Activated CD4-positive, alpha-beta T cell treated with anti-CD3 and anti-CD28 coated beads, Interleukin-2, amount 50 U/mL, for 4 hours (primary cell): ENCODE measurements at places on chromosomes 1 and 21.
A peak's percentile ranks its signal among the peaks of the same experiment; 100 is the strongest.

DNA sequence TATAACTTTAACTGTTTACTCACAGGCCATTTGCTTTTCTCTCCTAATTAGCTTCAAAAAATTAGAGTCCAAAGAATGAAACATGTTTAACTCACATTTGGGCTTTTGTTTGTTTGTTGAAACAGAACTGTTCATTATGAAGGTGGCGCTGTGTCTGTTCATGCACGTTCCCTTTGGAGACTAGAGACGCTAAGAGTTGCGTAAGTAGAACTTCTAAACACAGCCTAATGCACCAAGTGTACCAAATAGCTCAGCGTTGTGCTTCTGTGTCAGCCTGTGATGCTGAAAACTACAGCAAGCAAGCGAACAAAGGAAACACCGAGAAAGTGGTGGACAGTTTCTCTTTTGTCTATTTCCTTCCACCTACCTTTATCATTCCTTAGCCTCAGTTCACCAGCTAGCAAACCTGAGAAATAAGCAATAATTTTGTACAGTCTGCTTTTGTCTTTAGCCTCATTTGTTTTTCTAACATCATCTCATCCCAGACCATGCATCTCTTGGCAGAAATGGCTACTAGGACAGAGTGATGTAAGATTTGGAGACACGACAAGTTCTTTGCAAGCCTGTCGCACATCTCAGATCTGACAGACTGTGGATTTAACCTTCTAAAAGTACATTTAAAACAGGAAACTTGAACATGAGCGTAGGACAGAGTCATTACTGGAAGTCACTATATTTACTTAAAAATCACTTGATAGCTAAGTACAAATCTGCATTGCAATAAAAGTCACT lies 375.1 kb downstream of the RYR2 start:
- no peak for DNase-seq

DNA sequence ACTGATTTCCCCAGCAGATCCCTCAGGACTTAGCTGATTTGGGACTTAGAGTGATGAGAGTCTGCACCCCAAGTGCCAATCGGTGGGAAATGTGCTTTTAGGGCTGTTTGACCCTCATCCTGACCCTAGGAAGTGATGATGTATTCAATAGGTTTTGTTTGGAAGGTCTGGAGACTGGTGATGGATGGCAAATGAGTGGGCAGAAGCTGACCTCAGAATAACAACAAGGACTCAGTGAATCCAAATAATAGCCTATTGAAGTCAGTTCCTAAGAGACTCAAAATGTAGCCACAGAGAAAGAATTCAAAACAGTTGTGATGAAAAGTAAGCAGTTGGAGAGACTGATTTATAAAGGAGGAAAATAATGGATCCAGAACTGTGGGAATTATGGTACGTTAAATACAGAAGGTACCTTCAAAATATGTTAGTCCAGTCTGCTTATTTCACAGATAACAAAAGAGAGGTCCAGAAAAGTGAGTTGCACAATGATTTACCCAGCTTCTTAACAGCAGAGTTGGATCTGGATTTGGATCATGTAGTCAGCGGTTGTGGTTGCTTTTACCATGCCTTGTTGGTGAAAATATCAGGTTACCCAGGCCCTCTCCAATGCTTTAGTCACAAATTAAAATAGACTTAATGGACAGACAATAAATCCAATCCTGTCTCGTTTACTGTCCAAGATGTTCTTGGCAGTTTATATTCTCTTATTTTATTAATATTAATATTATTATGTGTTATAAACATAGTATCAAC lies 123.0 kb upstream of the PTBP2 start:
- no peak for DNase-seq

- no peak for DNase-seq
These were observed 6.1 kb downstream of the INTS3 start for GRCh38 chr1:153733970-153734369.

DNA sequence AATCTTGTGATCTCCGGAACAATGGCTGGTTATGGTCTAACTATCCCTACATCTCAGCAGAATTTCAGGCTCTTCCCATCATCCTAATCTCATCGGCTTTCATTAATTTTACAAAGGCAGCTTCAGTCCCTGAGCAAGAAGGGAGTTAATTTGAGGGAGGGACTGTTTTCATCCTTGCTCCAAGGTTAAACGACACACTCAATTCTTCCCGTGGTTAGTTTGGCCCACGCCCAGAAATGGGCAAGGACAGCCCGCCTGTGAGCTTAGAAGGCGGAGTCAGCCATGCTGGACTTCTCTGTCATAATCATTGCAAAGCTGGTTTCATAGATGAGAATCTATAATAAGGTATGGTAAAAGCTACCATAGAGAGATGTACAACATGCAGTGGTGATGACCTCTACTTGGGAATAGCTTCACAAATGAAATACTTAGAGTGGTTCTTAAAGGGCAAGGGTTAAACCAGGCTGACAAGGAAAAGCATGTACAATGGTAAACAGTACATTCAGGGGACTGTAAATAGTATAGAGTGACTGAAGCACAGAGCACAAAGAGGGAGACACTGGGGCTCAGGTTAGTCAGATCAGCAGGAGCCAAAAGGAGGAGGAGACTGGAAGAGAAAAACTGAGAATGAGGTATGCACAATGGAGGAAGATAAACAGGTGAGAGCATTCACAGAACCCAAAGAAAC lies 108.8 kb downstream of the SMYD3 start:
- DNase-seq: no peak

DNA sequence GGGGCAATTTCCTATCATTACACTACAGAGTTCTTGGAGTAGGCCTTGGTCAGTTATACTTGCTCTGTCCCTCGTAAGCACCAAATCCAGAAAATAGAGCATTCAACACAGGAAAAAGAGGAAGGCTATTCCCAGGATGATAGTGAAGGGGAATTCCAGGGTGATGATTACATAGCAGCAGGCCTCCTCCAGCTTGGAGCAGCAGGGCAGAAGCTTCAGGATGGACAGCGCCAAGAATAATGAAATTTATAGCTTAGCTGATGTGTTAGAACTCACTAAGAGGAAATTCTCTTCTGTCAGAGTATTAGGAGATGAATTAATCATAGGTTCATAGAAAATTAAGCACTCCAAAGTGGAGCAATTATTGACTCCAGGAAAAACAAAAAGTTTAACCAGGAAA lies 10.8 kb upstream of the SMAP2 start:
- no peak for DNase-seq

- DNase-seq: no peak
These were observed 18.1 kb upstream of the EPS8L3 start for GRCh38 chr1:109781806-109782205.

DNA sequence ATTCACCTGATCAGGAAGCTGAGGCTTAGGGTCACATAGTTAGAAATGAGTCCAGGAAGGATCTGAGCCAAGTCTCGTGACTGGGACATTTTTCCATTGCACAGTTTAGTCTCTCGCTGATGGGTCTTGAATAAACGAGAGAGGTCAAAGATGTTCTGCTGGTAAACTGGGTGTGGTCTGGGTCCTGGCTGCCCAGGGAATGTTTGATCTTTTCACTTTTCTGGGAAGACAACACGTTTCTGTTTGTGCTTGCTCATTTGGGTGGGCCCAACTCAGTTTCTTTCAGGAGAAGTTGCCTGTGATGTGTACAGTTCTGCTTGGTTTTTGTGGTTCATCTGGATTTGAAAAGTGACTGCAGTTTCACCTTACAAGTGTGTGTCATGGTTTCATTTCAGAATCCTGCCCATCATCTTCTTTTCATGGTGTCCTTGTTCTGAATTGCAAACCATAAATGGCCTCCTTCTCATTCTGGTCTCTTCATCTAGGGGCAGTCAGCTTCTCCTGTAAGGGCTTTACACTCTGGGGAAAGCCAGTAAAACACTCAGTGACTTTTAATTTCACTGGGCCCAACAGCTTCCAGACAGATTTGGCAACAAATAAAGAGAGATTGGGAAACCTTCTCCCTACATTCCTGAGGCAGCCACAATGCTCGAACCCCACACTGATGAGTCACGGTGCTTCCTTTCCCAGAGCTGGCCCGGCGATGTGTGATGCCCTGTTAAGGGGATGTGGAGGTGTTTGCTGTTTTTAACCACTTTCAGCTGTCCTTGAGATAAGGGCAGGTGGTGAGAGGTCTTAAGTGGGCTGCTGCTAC lies 7.2 kb upstream of the TACSTD2 start:
- DNase-seq: no peak

GRCh38 chr1:151371370-151372057 lies 991 bp downstream of the SELENBP1 start:
- no peak for DNase-seq

GRCh38 chr1:47937586-47938254 lies 59.5 kb downstream of the TRABD2B start:
- no peak for DNase-seq

DNA sequence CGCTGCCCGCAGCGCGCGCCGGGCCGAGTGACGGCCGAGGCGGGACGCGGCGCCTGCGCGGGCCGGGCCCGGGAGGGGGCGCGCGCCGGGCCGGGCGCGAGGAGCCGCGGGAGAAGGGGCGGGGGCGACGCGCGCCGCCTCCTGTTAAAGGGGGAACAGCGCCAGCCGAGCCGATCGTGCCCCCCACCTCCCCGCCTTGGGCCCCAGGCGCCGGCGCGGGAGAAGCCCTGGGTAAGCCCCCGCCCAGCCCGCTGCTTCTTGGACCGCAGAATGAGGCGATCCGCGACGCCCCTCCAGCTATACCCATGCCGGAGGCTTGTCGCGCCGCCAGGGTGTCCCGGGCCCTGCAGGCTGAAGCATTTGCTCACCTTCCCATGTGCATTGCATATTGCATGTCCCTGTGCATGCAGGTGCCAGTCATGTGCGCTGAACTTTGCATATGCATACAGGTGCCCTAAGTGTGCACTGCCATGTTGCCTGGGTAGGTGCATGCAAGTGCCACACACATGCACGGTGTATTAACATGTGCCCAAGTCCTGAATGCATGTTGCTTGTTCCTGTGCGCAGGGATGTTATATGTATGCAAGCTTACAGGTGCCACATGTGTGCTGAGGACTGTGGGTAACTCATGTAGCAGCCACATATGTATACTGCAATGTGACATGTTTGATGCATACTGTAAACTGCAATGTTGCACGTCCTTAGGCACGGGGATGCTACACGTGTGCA lies at the start of gene ADGRB2:
TSS of gene ADGRB2 (minus strand) at position 29 of the 729 bp plus-strand sequence. CDS start 7,119 bp downstream, outside the sequence.
- DNase-seq: no peak

- DNase-seq: no peak
These were observed 142.0 kb upstream of the ZNHIT6 start for GRCh38 chr1:85850238-85850637.

DNA sequence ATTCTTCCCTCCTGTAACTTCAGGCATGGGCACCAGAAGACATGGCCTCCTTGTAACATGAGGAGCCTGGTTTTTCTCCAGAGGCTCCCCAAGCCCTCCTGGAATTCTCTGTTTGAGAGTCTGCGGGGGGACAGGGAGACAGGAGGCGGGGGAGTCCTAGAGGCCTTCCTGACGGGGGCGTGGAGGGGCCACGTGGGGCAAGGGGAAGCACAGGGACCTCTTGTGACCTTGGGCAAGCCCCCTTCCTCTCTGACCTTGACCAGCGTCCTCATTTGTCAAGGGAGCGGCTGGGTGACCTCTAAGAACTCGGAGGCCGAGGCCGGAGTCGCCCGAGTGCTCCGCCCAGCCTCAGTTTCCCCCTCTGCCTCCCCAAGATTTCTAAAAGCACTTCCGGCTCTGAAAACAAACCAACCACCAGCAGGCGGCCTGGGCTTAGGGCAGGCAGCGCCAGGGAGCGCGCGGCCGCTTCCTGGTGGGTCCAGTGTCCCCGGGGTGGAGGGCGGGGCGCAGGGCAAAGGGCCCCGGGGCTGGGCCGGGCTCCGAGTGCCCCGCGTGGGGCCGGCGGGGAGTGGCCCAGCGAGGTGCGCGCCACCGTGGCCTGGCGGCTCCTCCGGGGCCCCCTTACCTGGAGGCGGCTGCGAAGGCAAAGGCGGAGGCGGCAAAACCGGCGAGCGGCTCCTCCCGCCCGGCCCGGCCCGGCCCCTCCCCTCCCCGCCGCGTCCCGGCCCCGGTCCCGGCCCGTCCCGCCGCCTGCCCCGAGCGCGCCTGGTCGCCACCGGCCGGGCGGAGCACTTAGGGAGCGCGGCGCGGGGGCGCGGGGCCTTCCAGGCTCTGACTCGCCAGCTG lies at the start of gene TMCO4:
TSS of gene TMCO4 (minus strand) at position 687 of the 846 bp plus-strand sequence. CDS start 19,158 bp downstream, outside the sequence.
- DNase-seq: peak; percentile 29

DNA sequence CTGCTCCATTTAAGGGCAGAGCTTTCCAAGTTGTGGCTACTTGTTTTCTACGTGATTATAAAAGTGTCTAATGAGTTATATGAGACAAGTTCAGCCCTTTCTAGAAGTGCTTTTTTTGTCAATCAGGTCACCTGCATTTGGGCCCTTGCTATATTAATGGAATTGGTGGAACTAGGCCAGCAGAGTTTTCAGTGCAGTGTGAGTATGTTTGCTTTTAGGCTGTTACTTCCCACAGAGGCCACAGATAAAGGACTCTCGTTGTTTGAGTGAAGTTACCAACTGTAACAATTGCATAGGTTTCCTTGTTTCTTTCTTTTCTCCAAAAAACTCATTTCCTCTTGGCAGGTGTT lies 10.9 kb downstream of the SMAP2 start:
- DNase-seq: no peak

- no peak for DNase-seq
These were observed 125.9 kb upstream of the VAMP3 start for GRCh38 chr1:7644961-7645750.

DNA sequence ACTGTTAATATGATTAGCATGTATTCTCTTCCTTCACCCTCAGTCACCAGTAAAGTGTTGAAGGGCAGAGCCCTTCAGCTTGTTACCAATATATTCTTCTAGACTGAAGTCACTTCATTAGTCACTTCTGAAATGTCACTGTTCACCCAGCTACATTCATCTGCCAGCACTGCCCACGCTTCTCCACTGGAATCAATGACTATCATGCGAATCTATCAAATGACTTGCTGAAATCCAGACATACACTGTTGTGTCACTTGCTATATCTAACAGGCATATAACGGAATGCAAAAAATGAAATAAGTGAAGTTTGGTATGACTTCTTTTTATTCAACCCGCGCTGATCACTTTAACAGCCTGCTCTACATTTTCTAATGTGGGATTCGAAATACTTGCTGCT lies 16.1 kb downstream of the FH start:
- DNase-seq: no peak

DNA sequence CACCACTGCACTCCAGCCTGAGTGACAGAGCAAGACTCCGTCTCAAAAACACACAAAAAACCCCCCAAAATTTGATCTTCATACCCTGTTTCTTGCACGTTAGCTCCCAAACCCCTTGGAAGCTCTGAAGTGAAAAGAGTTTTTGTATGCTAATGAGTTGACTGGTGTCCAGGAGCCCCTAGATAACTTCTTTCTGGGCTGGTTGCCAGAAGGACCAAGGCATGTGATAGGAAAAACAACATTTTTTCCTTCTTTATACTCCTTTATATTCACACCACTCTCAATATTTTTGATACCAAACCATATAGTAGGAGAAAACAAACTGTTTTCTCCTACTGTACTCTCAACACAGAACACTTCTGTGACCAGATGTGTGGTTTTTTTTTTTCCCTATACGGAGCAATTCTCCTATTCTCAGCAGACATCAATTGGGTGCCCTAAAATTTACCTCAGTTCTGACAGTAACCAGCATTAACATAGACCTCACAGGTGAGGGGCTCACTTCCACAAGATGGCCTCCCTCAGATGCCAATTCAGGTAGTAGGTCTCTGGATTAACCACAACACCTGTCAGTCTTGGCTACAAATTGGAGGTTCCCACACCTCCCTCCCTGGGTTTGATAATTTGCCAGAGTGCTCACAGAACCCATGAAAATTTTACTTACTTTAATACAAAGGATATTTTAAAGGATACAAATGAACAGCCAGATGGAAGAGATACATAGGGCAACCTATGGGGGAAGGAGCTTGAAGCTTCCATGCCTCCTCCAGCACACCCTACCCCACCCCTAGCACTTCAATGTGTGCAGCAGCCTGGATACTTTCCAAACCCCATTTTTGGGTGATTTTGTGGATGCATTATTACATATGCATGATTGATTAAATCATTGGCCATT lies 25.6 kb downstream of the ZYG11B start:
- DNase-seq: no peak
